ENCODE measurements at places on chromosomes 4 and X. TPM values are rescaled to one million over a fixed set of nuclear protein-coding genes. Genes with fewer than 3 reads are reported as not detected.

GRCh38 chrX:12984603-12985319 is 9.9 kb downstream of the TMSB4X start:
- no peaks in the 10 kb centered on the region for H3K27me3 ChIP-seq
- H3K4me1 ChIP-seq: peaks cover 45% of the 10 kb centered on the region
- H3K36me3 ChIP-seq: no peaks in the 10 kb centered on the region
- H3K27ac ChIP-seq: peak overlapping the region; percentile 97
- DNase-seq: peak; percentile 95

GRCh38 chr4:98423009-98423408 is 161.8 kb downstream of the RAP1GDS1 start:
- no peaks in the 10 kb centered on the region for H3K4me1 ChIP-seq
- no peak overlapping the region for H3K27ac ChIP-seq
- no peak overlapping the region for H3K4me3 ChIP-seq
- DNase-seq: no peak
- no peaks in the 10 kb centered on the region for H3K27me3 ChIP-seq

- peak; percentile 91 for DNase-seq
- 0 out of 2 replicates have a peak, but pooled peaks cover 3% of the 10 kb centered on the region for H3K4me1 ChIP-seq
- H3K36me3 ChIP-seq: no peaks in the 10 kb centered on the region
- H3K27ac ChIP-seq: no peak overlapping the region
These were observed 183.7 kb downstream of the SPATA18 start for GRCh38 chr4:52234561-52235440.

DNA sequence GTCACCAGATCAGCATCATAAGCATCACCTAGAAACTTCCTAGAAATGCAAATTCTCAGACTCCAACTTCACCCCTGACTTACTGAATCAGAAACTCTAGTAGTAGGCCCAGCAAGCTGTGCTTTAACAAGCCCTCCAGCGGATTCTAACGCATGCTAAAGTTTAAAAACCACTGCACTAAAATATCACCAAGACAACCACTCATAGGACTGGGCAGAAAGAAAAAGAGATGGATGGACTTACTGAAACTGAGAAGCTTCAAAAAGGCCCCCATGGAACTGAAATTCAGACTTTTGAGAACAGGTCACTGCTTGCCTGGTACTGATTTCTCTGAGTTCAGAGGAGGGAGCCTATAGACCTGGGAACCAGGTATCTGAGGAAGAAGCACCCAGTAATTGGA is 40.1 kb downstream of the FAM241A start:
- no peaks in the 10 kb centered on the region for H3K36me3 ChIP-seq
- H3K27me3 ChIP-seq: no peaks in the 10 kb centered on the region
- no peak for DNase-seq
- no peak overlapping the region for H3K4me3 ChIP-seq

Gene SPRY1
- total RNA-seq: 26.4 TPM

Gene SH3TC1
- total RNA-seq: 23.1 TPM

Gene PRSS12
- 1.5 TPM for total RNA-seq

GRCh38 chrX:133999031-133999705 is 13.8 kb upstream of the GPC3 start:
- no peaks in the 10 kb centered on the region for H3K36me3 ChIP-seq
- no peak for DNase-seq
- peaks cover 18% of the 10 kb centered on the region for H3K27me3 ChIP-seq

GRCh38 chr4:26263165-26263564 is 57.6 kb upstream of the RBPJ start:
- no peaks in the 10 kb centered on the region for H3K36me3 ChIP-seq
- DNase-seq: peak; percentile 52
- no peaks in the 10 kb centered on the region for H3K27me3 ChIP-seq
- no peaks in the 10 kb centered on the region for H3K4me1 ChIP-seq
- H3K27ac ChIP-seq: no peak overlapping the region

DNA sequence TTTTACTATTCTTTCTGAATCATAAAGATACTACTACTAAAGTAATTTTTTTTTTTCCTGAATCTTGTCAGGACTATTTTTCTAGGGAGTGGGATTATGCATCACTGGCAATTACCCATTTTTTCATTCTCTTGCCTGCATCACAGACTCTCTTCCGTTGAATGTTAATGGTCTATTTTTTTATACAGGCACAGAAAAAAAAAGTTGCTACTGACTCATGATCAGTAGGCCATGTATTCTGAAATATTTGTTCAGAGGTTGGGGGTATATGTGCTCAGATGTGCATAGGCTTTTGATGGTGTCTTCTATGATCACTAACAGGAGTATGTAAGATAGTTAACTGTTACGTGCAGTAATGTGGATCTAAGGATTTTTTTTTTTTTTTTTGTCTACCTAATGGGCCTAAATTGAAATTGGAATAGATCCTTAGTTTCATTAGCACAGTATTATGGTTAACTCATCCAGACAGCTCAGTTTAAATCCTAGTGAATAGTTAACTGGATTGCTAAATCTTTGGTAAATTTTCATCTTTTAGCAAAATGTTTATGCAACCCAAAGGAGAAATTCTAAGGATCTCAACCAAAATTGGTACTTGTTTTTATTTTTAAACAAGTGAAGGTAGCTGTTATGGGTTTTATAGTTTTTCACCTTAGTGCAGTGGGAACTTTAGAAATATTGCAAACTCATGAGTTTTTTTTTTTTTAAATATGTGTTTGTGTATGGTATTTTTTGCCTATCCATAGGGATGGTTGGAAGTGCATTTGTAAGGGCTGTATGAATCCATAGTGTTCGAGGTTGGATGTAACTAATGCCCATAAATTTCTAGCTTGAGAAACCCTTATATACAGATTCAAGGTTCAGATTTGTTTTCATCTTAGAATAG is 12.1 kb downstream of the BMP2K start:
- H3K27me3 ChIP-seq: no peaks in the 10 kb centered on the region
- no peak overlapping the region for H3K27ac ChIP-seq
- no peaks in the 10 kb centered on the region for H3K4me1 ChIP-seq
- no peak overlapping the region for H3K4me3 ChIP-seq

DNA sequence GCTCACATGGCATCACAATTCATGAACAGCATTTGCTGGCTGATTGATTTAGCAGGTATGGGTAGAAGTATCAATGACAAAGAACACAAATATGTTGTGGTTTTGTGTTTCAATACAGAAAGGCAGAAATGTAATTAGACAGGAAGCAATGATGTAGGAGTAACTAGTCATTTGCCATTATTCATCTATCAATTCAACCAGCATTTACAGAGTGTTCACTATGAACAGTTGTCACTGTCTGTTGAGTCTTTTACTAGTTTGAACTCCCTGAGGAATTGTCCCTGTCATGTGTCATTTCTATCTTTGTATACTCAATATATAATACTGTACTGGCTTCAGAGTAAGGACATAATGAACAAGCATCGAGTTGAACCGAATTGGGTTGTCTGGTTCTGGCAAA is 51.5 kb upstream of the ARHGAP24 start:
- peak; percentile 54 for DNase-seq
- peaks cover 7% of the 10 kb centered on the region for H3K4me1 ChIP-seq
- no peaks in the 10 kb centered on the region for H3K27me3 ChIP-seq
- no peak overlapping the region for H3K4me3 ChIP-seq
- H3K36me3 ChIP-seq: no peaks in the 10 kb centered on the region

- peak; percentile 91 for DNase-seq
- peaks cover 18% of the 10 kb centered on the region for H3K4me1 ChIP-seq
- no peaks in the 10 kb centered on the region for H3K36me3 ChIP-seq
These were observed 495.2 kb downstream of the PDGFC start for GRCh38 chr4:156476359-156476758.

Gene TMEM156
- total RNA-seq: 32.1 TPM

GRCh38 chr4:42122237-42122636 is 30.2 kb downstream of the BEND4 start:
- 0 out of 2 replicates have a peak, but pooled peaks cover 4% of the 10 kb centered on the region for H3K27me3 ChIP-seq
- H3K4me3 ChIP-seq: no peak overlapping the region
- no peaks in the 10 kb centered on the region for H3K4me1 ChIP-seq
- no peak overlapping the region for H3K27ac ChIP-seq
- no peaks in the 10 kb centered on the region for H3K36me3 ChIP-seq
- no peak for DNase-seq

Gene POU4F2
- not detected for total RNA-seq

DNA sequence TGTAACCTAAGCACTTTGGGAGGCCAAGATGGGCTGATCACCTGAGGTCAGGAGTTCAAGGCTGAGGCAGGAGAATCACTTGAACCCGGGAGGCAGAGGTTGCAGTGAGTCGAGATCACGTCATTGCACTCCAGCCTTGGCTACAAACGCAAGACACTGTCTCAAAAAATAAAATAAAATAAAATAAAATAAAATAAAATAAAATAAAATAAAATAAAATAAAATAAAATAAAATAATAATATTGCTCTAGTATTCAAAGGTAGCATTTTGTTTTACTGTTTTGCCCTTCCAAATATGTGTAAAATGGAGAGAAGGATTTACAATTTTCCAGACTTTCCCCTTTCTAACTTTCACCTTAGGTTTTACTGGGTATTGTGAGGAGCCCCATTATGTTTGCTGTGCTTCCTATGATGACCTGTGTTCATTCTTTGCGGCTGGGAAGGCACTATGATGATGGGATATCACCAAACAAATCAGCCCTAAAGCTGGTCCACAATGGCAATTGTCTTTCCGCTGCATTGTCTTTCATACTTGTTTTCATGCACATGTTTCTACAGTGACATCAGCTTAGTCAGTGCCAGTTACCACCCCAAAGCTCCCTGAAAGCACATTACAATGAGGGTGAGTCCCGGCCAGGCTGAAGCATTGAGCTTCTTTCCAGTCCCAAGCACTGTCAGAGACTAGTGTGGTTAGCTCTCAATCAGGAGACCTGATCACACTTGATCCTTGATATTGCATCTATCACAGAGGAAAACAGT is 50.8 kb downstream of the DTHD1 start:
- H3K27me3 ChIP-seq: no peaks in the 10 kb centered on the region
- no peak for DNase-seq
- no peaks in the 10 kb centered on the region for H3K36me3 ChIP-seq
- no peaks in the 10 kb centered on the region for H3K4me1 ChIP-seq
- H3K27ac ChIP-seq: no peak overlapping the region

Gene SLC34A2
- total RNA-seq: not detected

GRCh38 chr4:67104145-67104544 is 441.2 kb downstream of the CENPC start:
- no peak for DNase-seq
- H3K27ac ChIP-seq: no peak overlapping the region
- H3K4me1 ChIP-seq: no peaks in the 10 kb centered on the region
- H3K27me3 ChIP-seq: peaks cover 6% of the 10 kb centered on the region

GRCh38 chrX:14030174-14030530 is 460 bp upstream of the GEMIN8 start:
- DNase-seq: peak; percentile 29
- no peaks in the 10 kb centered on the region for H3K27me3 ChIP-seq
- peaks cover 46% of the 10 kb centered on the region for H3K4me1 ChIP-seq
- peak overlapping the region; percentile 77 for H3K4me3 ChIP-seq
- H3K36me3 ChIP-seq: no peaks in the 10 kb centered on the region
- peak overlapping the region; percentile 98 for H3K27ac ChIP-seq

Gene HGFAC
- total RNA-seq: 0.58 TPM

Gene H2BW2
- not detected for total RNA-seq

- H3K4me1 ChIP-seq: peaks cover 6% of the 10 kb centered on the region
- H3K27ac ChIP-seq: no peak overlapping the region
- H3K27me3 ChIP-seq: no peaks in the 10 kb centered on the region
- no peak overlapping the region for H3K4me3 ChIP-seq
These were observed 36.2 kb upstream of the UGDH start for GRCh38 chr4:39563346-39563847.

DNA sequence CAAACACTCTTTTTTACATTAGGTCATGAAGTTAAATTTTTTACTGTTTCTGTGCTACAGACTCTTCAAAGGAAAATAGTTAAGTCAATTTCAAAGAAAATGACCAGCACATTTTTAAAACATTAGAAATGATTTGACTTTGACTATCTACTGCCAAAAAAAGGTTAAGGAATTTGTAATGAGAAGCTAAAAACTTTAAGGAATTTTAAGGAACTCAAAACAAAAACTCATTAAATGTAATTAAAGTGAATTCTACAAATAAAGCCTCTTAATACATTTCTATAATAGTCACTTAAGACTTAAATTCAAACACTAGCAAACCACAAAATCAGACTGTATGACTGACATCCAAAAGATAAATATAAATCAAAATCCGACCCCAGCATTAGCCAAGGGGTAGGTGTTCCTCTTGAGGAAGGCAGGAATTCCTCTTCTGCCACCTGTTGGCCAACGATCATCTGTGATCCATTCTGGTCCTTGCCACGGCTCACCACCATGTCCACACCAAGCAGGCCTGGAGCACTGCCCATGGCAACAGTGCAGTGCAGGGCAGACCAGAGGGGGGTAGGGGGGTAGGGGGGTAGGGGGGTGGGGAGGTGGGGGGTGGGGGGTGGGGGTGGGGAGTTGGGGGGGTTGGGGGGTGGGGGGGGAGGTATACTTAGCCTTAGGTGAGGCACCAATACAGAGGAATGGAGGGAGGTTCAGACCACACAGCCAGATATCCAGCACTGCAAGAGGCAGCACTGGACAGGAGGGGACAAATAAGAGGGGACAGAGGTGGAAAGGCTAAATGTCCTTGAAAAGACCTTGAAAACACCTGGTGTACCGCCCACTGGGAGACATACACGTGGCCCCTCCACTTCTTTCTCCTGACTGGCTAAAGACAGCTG is 287.4 kb downstream of the CHIC1 start:
- peak; percentile 58 for DNase-seq
- H3K27me3 ChIP-seq: no peaks in the 10 kb centered on the region
- H3K36me3 ChIP-seq: no peaks in the 10 kb centered on the region
- no peaks in the 10 kb centered on the region for H3K4me1 ChIP-seq

Gene ESX1
- total RNA-seq: not detected

Gene CC2D2A
- 13.1 TPM for total RNA-seq

DNA sequence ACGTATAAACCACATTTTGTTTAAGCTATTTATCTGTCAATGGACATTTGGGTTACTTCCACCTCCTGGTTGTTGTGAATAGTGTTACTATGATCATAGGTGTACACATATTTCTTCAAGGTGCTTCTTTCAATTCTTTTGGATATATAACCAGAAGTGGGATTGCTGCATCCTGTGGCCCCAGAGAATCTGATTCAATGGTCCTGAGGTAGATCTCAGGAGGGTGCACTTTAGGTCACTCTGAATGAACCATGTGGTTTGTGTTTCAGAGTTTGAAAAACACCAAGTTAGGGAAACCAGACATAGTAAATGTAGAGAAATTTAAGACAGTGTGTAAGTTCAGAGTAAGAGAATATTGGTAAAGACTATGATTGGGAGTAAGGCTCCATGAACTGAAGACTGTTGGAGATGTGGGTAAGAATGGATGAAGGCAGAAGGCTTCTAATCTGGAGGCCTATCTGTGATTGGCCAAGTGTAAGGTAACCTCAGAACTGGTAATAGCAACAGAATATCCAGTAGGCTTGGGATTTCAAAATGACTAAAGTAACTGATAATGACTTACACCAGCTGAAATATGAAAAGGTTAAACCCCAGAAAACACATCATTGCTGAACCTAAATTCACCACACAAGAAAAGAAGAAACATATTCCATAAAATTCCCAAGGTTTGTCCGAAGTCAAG is 236.9 kb downstream of the CAMK2D start:
- no peaks in the 10 kb centered on the region for H3K27me3 ChIP-seq
- peaks cover 4% of the 10 kb centered on the region for H3K4me1 ChIP-seq
- no peak for DNase-seq
- H3K4me3 ChIP-seq: no peak overlapping the region

GRCh38 chr4:100168521-100168920 is 21.7 kb downstream of the DDIT4L start:
- no peak overlapping the region for H3K4me3 ChIP-seq
- no peaks in the 10 kb centered on the region for H3K27me3 ChIP-seq
- no peaks in the 10 kb centered on the region for H3K36me3 ChIP-seq
- no peak for DNase-seq
- no peaks in the 10 kb centered on the region for H3K4me1 ChIP-seq
- no peak overlapping the region for H3K27ac ChIP-seq
